ENCODE measurements at places on chromosomes 5 and 9. TPM values are rescaled to one million over a fixed set of nuclear protein-coding genes. Genes with fewer than 3 reads are reported as not detected.

OTULIN gene
- total RNA-seq, result 77.2 TPM

PCDHGA2 gene
- 0.13 TPM for total RNA-seq

PCDHB9 gene
- not detected for total RNA-seq

- DNase-seq, result no peak
- no peak overlapping the region for H3K4me3 ChIP-seq
- no peaks in the 10 kb centered on the region for H3K4me1 ChIP-seq
- no peaks in the 10 kb centered on the region for H3K36me3 ChIP-seq
- H3K27me3 ChIP-seq, result peaks cover 10% of the 10 kb centered on the region
- no peak overlapping the region for H3K27ac ChIP-seq
Measured at GRCh38 chr5:166979307-166979895, 1312.0 kb upstream of the WWC1 start.

DNA sequence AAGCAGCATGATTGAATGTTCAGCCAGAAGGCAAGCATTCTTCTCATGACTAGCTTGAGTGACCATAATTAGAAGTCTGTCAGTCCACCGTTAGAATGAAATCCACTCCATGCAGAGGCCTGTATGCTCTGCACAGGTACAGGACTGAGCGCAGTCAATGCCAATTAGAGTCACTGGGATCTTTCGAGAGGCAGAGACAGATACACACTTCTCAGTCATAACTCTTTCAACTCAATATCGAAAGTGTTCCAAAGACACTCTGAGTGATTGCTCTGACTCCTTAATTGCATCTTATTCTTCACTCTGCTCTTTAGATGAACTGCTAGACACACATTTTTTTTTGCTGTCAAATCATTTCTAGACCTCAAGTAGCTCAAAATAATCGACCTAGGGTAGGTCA is 203.6 kb downstream of the GABRB2 start:
- H3K4me1 ChIP-seq, result no peaks in the 10 kb centered on the region
- DNase-seq, result no peak
- no peak overlapping the region for H3K27ac ChIP-seq

DNA sequence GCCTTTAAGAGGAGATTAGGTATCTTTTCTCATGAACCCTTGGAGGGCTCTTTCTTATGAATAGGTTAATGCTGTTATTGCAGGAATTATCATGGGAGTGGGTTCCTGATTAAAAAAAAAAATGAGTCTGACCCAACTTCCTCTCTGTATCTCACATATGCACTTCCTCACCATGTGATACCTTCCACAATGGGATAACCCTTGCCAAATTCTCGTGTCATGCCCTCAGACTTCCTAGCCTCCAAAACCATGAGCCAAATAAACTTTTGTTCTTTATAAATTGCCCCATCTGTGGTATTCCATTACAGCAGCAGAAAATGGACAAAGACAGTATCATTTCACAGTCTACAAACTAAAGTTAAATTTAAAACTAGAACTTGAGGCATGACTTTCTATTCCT is 1.0 kb downstream of the OR1B1 start:
- DNase-seq, result no peak
- no peaks in the 10 kb centered on the region for H3K4me1 ChIP-seq
- H3K27me3 ChIP-seq, result peaks cover 12% of the 10 kb centered on the region
- no peak overlapping the region for H3K27ac ChIP-seq
- H3K36me3 ChIP-seq, result no peaks in the 10 kb centered on the region
- H3K4me3 ChIP-seq, result no peak overlapping the region

GRCh38 chr9:136899196-136899595 is 12.9 kb downstream of the TRAF2 start:
- peaks cover 8% of the 10 kb centered on the region for H3K36me3 ChIP-seq
- peaks cover 44% of the 10 kb centered on the region for H3K4me1 ChIP-seq
- no peak overlapping the region for H3K4me3 ChIP-seq
- H3K27ac ChIP-seq, result peak overlapping the region; percentile 99
- no peaks in the 10 kb centered on the region for H3K27me3 ChIP-seq

- no peak for DNase-seq
- H3K27ac ChIP-seq, result no peak overlapping the region
- H3K36me3 ChIP-seq, result no peaks in the 10 kb centered on the region
- no peak overlapping the region for H3K4me3 ChIP-seq
Measured at GRCh38 chr5:31674371-31674951, 35.5 kb downstream of the PDZD2 start.

DNA sequence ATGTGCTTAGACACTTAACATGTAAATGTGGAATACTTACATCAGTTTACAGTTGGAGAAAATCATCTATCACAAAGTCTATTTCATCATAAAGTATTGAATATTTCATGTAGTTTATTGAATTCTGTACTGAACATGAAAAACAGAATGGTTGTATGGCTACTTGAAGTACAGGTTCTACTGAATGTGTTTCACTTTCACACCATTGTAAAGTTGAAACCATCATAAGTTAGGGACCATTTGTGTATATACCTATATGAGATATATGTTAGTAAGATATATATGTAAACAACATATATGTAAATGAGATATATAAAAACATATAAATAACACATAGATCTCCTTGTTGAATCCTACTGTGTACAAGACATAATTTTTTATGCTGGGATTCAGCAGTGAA is 63.0 kb upstream of the TAF11L2 start:
- H3K36me3 ChIP-seq, result no peaks in the 10 kb centered on the region
- DNase-seq, result no peak
- H3K4me1 ChIP-seq, result no peaks in the 10 kb centered on the region
- no peak overlapping the region for H3K4me3 ChIP-seq

GRCh38 chr5:30981576-30981975 is 211.9 kb upstream of the CDH6 start:
- H3K4me3 ChIP-seq, result no peak overlapping the region
- no peaks in the 10 kb centered on the region for H3K4me1 ChIP-seq
- H3K36me3 ChIP-seq, result no peaks in the 10 kb centered on the region
- no peak overlapping the region for H3K27ac ChIP-seq

All from PC-9 (cell line).